ENCODE measurements at places on chromosomes 13 and 19.

- no peak for DNase-seq
Measured at GRCh38 chr13:27972478-27972820, 3.3 kb upstream of the CDX2 start.

DNA sequence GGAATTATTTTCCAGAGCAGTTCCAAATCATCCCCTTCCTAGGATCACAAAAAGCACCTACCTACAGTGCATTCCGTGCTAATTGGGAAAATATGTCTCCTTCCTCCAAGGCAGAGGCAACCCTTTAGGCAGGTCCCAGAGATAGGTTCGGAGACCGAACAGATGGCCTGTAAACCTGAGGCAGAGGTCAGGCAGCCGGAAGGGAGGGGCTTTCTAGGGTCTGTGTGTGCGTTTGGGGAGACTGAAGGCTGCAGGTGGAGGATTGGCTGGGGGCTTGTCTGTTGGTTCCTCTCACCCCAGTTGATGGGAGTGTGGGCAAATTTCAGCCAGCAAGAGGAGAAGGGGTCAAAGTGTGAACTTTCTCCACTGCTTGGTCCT is 7.1 kb downstream of the KCNN4 start:
- DNase-seq = no peak

DNA sequence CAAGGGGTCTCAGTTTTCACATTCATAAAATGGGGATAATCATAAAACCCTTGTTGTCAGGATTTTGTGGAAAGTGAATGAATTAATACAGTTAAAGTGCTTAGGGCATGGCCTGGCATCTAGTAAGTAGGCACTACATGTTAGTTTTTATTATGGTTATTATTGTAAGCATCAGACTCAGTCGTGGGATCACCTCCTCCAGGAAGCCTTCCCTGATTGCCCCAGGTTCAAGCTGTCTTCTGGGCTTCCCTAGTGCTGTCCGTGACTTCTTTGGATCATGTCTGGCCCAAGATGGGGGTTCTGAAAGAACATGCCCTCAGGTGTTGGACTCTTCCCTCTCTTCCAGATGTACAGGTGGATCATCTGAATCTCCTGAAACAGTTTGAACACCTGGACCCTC is 10.7 kb downstream of the NUCB1 start:
- DNase-seq = no peak

GRCh38 chr13:80314711-80315653 is 25.9 kb downstream of the SPRY2 start:
- DNase-seq = no peak

GRCh38 chr19:6429419-6430221 is 3.9 kb downstream of the SLC25A41 start:
- DNase-seq = no peak

- no peak for DNase-seq
Measured at GRCh38 chr19:19096641-19097627, 33.1 kb downstream of the SLC25A42 start.

DNA sequence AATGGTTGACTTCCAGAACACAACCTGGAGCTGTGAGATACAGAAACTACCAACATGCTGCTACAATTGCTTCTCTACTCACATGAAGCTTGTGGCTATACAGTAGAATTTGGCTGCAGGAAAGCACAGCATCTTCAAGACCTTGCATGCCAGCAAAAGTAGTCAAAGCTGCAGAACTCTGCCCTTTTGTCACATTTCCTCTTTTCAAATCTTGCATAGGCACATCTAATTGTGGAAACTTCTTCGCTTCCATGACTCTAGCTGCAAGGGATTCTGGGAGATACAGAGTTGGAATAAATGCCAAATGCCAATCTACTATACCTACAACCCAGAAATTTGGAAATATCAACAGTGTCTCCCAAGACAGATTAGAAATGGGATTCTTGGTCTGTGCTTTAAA is 462.2 kb downstream of the FOXO1 start:
- DNase-seq = no peak

DNA sequence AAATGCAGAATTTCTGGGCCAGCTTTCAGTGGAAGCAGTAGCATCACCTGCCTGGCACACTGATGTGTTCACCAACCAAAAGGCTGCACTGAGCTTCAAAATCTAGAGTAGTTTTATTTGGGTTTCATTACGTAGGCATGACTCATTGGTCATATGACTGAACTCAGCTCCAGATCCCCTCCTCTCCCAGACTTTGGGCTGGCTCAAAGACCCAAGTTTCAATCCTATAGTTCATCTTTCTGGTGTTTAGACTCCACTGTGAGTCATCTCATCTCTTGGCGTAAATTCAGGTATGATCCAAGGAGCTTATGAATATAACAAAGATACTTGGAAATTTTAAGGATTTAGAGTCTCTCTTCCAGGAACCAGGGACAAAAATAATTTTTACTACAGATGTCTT is 17.7 kb downstream of the ZMYM5 start:
- DNase-seq = no peak

- DNase-seq = no peak
Measured at GRCh38 chr13:64556376-64556775, 2673.8 kb downstream of the PCDH9 start.

DNA sequence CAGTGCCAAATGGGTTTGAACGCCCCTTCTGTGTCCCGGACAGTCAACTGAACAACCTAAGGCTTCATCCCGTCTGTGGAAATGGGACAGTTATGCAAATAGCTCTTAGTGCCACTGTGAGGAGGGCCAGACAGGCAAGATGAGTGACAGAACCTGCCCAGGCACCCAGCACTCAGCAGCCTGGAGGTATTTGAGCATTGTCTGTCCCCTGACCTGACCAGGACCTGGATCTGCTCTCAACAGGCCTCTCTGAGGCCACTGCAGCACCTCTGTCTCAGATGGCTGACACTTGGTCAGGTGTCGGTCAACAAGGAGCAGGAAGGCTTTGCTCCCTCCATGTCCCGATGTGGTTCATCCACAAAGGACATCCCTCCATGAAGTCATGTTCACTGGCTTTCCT is 67.9 kb downstream of the CCDC70 start:
- DNase-seq = no peak

- DNase-seq = no peak
Measured at GRCh38 chr13:86324191-86324590, 525.0 kb upstream of the SLITRK6 start.

DNA sequence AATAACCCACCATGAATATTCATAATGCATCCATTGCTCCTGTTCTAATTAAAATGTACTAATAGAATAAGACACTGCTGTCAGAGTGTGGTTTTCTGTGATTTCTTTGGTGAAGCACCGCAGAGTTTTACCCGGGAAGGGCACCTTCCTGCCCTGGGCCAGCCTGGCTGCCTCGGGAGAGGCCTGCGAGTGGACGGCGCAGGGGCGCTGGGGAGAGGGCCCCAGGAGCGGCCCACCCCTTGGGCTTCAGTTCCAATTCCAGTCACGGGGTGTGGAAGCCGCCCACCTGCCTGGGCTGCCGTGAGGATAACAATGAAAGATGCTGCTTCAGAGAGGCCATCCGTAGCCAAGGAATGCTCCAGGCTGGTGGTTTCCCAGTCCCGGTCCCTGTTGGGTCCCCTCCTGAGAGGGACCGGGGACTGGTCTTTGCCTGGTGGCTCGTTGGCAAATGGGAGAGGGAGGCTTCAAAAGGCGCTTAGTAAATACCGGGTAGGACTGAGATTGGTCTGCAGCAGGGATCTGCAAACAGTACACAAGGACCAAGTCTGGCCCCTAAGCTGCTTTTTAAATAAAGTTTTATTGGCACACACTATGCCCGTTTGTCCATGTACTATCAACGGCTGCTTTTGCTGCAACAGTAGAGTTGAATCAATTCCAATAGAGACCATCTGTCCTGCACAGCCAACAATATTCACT is 18.0 kb downstream of the TCF3 start:
- DNase-seq = no peak

DNA sequence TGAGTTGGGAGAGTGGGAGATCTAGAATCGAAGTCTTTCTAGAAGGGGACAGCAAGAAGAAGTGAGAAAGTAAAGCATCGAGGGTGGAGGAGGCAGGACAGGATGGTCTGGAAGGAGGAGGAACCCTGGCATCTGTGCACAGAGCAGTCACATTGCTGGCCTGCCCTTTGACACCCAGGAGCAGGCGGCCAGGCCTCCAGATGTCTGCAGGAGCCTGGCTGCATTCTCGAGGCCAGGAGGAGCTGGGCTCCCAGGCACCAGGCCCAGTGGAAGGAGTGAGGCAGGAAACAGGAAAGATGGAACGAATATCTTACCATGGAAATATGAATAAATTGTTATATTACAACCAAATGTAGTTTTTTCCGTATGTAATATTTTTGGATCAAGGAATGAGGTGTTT is 27.7 kb upstream of the ARGLU1 start:
- no peak for DNase-seq

DNA sequence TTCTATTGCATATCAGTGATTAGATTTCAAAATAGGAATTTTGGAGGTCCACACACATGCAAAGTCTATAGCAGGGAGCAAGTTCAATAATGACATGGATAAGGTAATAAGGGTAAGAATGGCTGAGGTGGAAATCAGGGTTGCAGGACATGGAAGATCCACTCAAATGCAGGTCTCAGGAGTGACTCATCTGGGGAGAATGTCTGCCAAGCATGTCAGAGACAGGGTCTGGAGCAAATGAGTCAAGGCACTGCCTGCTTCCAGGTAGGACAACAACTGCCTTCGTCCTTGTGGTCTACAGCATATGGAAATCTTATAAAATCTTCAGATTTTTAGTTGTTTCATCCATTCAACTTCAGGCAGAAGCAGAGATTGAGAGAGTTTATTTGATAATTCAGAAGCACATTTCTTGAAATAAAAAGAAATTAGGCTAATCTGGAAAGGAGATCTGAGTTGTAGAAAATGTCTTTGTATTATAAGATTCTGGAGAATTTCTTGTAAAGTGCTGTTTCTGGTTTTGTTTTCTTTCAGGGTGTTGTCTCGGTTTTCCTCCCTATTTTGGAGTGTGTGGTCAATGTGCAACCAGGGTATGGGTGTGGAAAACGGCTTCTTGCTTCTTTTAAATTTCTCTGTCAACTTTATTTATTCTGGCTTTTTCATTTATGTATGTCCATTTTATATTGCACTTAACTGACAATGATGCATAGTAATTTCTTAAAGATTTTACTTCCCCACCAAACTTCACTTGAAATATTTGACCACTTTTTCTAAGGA is 748.8 kb downstream of the LIG4 start:
- DNase-seq = no peak

- DNase-seq = no peak
Measured at GRCh38 chr19:38837656-38838121, 6.1 kb upstream of the ECH1 start.

DNA sequence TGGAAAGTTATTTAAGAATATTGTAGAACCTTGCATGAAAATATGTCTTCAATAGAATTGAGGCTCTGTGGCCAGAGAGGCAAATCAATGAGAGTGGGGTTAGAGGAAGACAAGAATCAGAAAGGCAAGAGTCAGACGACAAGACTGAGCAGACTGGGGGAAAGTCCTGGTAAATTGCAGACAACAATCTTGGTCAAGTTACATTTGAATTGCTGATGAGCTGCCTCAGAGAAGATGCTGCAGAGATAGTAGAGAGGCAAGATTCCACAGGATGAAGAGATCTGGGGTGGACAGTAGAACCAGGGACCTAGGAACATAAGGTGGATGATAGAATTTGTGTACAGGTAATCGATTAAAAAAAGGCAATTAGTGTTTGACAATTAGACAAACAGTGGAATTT is 133.8 kb downstream of the RXFP2 start:
- no peak for DNase-seq

DNA sequence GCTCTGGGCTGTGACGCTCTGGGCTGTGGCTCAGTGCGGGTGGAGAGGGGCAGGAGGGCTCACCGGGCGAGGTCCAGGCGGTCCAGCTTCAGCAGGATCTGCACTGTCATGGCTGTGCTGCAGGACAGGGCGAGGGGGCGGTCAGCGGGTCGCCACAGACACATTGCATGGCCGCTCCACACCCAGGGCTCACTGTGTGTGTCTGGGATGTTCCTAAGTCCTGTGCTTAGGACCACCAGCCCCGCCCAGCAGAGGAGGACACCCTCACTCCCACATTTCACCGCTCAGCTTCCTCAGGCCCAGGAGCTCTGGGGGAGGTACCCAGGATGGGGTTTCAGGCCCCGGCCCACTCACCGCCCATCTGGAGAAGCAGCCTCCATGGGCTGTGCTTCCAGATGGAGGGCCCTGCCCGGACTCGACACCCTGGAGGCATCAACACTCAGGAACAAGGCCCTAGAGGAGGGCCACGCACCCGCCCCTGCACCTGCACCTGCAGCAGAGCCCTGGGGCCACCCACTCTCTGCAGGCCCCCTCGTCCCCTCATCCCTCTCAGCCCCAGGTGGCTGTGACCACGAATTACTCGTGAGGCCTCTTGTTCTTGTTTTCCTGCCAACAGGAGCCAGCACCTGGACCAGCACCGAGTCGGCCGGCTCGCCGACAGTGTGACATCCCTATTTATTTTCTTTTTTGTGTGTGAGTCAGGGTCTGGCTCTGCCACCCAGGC is 9.7 kb upstream of the CERS1 start:
- no peak for DNase-seq

GRCh38 chr13:44969551-44970484 is 19.5 kb downstream of the NUFIP1 start:
- no peak for DNase-seq

- DNase-seq = no peak
Measured at GRCh38 chr19:29631450-29631849, 25.4 kb downstream of the POP4 start.

- no peak for DNase-seq
Measured at GRCh38 chr13:91032104-91032503, 315.4 kb upstream of the MIR17HG start.

GRCh38 chr13:27981006-27981708 is 7.3 kb downstream of the URAD start:
- DNase-seq = no peak

DNA sequence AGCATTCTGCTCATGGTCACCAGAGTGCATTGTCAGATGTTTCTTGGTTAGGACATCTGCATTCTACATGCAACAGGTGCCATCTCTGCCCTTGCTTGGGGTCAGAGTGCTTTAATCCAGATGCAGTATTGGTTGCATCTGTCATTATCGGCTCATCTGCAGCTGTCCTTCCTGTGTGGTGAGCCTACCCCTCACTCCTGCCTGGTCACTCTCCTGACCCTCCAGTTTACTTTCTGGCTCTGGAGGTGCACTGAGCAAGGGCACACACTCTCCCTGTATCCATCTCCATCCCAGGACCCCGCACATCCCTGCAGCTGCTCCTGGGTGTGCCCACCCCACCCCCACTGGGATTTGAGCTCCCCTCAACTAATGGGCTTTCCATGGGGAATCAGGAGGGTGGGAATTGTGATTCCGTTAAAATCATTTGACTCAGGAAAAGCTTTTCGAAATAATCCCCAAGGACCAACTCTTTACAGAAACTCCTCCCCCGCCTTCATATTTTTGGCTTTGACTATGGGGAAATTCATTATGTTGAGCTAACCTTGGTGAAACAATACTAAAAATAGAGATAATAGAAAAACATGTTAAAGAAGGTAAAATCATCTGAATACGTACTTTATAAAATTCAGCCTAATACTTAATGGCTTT is 70.2 kb downstream of the COL4A2 start:
- no peak for DNase-seq

- DNase-seq = no peak
Measured at GRCh38 chr13:85381082-85381481, 418.1 kb downstream of the SLITRK6 start.

DNA sequence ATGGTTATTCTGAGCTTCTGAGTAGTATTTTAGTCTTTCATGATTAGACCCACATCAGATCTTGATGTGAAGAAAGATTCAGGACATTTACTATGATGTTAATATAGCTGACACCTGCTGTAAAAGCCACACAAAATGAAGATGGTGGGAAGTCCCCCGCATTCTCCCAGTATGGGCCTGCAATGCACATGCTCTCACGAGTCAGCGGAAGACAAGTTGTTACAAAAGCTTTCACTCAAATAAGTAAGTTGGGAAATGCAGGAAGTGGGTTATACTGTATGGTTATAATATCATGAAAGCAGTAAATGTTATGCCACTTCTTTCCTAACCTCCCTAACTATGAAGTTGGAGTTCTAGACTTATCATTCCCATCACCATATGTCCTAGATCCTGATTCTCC is 171.9 kb downstream of the KLF5 start:
- DNase-seq = no peak
